ENCODE measurements at places on chromosomes 1 and 21.

DNA sequence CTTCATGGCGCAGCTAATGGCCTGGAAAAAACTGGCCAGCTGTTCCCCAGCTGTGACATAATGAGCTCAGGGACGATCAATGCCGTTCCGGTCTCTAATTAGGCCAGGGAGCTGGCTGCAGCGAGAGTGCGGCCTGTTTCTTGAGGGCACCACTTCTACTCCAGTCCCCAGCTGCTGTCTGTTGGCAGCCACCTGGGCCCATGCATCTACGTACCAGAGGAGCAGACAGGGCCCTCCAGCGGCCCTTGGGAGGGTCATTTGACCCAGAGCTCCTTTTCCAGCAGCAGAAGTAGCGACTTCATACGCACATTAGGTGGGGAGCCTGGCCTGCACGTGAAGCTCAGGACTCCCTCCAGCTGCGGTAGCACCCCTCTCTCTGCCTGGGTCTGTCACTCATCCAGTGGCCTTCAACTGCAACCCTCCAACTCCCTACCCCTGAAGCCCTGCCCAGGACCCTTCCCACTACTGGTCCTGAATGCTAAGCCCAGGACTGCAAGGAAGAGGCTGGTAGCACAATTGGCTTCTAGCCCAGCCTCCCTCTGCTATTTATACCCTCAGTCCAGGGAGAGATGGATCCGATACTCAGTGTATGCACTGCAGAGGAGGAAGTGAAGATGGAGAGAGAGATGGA is 9.1 kb upstream of the GPR61 start:
- no peak for DNase-seq

- peak; percentile 58 for DNase-seq
These were observed 750 bp downstream of the RHOU start for GRCh38 chr1:228735871-228736586.

DNA sequence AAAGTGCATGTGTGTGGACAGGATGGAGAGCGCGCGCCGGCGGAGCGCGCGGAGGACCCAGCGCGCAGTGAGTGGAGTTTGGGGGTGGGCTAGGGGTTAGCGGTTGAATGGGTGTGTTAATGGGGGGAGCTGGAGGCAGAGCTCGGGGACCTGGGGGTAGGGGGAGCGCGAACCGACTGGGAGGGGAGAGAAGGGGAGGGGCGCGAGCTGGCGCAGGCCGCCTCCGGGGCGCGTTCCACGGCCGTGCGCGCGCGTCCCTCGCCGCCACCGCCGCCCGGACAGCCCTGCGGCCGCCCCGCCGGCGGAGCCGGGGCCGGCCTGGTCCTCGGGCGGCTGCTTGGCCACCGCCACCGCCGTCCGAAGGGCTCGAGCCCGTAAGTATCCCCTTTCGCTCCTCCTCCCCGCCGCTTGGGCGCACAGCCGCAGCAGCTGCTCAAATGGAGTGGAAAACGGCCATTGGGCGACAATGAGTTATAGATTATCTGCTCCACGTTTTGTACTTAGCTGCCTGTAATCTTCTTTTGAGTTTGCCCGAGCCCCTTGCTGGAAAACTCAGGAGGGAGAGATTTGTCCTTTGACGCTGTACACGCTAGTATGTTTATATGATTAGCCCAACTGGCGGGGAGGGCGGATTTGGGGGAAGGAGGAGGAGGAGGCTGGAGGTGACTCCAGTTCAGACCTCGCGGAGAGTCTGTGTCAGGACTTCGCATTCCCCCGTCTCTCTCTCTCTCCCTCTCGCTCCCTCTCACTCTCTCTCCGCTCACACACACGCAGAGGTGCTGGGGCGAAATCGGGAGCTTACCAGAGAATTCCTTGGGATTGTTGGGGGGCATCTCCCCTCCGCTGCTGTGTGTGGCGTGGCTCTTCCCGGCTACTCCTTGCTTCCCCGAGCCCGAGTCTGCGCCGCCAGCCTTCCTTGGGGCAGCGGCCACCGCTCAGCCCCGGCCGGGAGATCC is at the start of gene ADGRL2:
Gene ADGRL2, plus strand, starts transcription at position 240 of the 956 bp plus-strand sequence. CDS start 36,051 bp downstream, outside the sequence.
- peak; percentile 68 for DNase-seq

DNA sequence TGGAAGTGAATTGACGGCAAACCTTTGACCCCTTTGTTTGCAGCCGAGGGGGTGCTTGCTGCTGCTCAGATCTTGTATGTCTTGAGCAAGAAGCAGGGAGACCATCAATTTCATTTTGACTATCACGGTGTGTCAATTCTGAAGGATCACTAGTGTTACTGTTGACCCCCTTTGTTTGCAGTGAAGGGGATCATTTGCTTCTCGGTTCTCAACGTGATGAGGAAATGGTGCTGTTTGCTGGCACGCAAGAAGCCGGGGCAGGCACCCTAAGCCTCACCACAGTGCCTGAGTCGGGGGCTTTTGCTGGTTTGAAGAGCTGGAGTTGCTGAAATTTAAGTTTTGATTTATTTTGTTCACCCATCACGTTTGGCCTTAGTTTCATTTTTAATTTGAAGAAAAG is 7.5 kb downstream of the RBM15 start:
- no peak for DNase-seq

- DNase-seq: peak; percentile 62
These were observed 118.0 kb upstream of the IFFO2 start for GRCh38 chr1:19074361-19074901.

GRCh38 chr1:246607462-246607861 is 41.2 kb downstream of the CNST start:
- DNase-seq: no peak

GRCh38 chr1:64006276-64007051 is 197.0 kb upstream of the UBE2U start:
- peak; percentile 68 for DNase-seq

DNA sequence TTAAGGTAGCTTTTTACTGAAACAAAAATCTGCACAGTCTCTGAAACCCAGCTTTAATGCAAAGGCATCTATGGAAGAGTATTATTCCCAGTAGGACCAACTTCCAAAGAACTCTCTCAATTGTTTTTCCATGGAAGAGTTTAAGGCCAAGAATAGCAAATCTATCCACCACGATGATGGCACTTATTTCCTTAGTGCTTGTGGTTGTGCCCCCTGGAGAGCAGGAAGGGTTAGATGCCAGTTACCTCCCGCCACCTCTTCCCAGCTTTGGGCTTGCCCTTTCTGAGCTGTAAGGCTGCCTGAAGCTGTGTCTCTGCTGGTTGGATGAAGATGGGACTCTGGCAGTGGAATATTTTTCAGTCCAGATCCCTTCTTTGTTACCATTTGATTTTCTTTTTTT is 4.8 kb upstream of the ATP1A1 start:
- no peak for DNase-seq

DNA sequence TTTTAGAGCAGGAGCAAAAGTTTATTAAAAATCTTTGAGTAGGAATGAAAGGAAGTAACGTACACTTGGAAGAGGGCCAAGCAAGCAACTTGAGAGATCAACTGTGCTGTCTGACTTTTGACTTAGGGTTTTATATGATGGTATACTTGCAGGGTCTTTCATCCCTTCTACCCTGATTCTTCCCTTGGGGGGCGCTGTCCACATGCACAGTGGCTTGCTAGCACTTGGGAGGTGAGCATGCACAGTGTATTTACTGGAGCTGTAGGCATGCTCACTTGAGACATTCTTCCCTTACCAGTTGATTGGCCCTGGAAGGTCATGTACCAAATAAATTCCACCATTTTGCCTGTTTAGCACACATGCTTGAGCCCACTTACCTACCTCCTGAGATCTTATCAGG is 1001.3 kb upstream of the ADGRL2 start:
- peak; percentile 0 for DNase-seq

GRCh38 chr21:33127154-33127867 is 57.4 kb downstream of the OLIG1 start:
- DNase-seq: peak; percentile 86

GRCh38 chr1:80639777-80640533 is 1160.8 kb upstream of the ADGRL2 start:
- DNase-seq: no peak

- DNase-seq: no peak
These were observed 3.0 kb downstream of the BRDT start for GRCh38 chr1:91952187-91952586.

DNA sequence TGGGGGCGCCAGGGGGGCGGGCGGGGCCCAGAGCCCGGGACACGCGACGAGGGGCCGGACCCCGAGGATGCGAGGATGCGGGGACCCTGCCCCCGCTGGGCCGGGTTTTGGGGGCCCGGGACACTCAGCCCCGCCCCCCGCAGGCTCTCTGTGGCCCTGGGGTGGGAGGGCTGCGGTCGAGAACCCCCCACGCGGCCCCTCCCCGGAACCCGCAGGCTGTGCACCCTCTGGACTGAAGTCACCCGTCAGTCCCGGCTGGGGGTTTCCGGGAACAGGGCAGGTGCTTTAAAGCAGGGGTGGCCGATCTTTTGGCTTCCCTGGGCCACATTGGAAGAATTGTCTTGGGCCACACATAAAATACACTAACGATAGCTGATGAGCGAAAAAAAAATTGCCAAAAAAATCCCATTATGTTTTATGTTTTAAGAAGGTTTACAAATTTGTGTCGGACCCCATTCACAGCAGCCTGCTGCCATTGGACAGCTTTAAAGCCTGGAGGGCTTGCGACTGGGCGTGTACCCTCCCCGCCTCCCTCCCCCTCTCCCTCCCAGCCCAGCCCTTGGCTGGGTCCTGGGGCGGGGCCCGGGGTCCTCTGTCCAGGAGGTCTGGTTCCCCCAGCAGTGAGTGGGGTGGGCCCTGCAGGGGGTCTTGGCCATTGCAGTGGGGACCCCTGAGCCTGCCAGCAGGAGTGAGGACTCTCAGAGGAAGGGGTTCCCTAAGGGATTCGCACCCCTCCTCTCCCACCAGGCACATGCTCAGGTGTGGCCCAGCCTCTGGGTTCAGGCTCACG is 21.6 kb upstream of the C1orf159 start:
- peak; percentile 60 for DNase-seq

- DNase-seq: no peak
These were observed 66.3 kb upstream of the SSX2IP start for GRCh38 chr1:84756455-84757082.

DNA sequence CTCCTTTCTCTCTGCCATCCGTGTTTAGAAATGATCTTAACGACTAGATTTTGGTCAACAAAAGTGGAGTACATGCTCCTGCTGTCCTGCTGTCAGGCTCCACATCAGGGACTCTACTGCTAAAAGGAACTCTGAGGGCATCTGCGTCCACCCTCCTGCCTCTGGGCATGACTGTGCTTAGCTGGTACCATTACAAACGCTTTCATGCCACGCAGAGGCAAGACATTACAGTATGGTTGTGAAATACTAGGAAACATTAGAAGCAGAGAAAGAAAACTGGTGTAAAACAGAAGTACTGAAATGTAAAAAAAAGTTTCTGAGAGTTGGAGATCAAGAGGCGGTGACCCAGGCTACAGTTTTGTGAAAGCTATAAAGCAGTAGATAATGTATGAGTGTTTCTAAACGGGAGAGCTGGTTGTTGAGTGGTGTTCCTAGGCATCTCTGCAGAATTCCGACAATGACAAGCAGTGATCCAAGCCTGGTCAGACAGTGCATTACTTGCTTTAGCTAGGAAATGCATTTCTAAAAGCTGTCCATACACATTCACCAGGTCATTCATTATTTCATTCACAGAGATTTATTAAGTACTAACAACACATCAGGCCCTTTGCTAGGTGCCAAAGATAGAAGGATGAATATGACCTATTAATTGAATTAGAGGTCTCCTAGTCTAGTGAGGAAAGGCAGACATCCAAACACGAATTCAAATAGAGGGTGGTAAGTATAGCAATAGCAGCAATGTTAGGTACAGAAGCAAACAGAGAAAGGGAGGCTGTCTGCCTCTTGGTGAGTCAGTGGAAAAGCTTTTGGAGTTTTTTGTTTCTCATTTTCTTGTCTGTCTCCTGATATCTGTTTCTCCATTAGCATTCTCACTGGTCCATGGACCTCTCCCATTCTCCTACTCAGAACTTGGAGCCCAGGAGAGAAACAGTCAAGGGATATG is 401.9 kb downstream of the LMO4 start:
- no peak for DNase-seq

GRCh38 chr1:216464489-216464888 is 41.2 kb upstream of the USH2A start:
- no peak for DNase-seq

DNA sequence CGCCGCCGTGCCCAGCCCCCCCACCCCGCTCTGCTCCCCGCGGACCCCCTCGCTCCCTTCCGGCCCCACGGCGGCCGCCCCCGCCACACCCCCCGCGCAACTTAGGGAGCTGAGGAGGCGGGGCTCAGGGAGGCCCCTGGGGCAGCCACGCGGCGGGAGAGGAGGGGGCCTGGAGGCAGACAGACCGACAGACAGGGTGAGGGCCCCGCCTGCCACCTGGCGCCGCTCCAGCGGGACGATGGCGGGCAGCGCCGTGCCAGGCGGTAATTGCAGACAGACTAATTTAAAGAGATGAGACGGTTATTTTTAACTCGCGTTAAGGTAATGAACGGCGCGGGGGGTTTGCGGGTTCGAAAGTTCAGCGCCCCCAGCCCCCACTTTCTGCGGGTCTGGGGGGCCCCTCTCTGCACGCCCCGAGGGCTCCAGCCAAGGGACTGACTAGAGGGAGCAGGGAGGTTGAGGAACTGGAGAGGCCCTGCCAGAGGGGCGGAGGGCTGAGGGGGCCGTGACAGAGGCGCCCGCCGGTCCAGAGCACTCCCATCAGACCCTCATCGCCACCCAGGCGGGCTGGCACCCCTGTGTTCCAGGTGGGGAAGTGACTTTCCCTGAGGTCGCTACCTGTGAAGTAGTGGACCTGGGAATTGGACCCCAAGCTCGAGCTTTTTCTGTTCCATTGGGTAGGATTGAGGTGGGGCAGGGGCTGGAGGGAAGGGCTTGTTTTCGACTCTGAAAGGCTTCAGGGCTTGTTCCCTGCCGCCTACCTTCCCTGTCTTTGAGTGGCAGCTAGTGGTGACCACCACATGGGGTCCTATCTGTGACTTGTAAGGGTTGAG is 5.4 kb downstream of the FOXO6 start:
- peak; percentile 61 for DNase-seq

DNA sequence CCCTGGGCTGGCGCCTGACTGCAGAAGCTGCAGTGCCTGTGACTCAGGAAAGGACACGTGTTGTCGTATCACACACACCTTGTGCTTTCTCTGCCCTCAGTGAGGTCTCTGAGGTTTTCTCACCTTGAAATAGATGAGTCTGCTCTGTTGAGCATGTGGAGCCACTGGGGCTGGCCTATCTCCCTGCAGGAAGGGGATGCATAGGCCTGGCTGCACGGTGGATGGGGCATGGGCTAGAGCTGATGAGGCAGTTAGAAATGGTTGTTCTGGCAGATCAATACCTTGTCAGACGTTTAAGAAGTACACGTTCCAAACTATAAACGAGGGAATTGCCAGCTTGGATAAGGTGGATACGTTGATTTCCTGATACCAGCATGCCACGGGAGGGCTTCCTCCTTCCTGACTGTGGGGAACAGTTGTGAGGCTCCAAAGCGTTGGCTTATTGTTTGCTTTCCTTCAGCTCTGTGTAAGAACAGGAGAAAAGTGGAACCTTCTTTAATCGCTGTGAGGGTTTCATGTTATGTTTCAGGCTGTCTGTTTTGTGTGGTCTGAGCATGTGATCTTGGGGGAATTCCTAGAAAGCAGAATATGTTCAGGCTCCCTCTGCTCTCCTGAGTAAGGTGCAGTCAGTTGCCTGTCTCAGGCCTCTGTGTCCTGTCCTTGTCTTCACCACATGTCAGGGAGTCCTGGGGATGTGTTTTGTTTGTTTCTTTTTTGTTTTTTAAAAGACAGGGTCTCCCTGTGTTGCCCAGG is 44.8 kb downstream of the PCNT start:
- DNase-seq: peak; percentile 44

GRCh38 chr1:18537386-18538306 is 56.9 kb downstream of the KLHDC7A start:
- no peak for DNase-seq

Measured in hematopoietic multipotent progenitor cell treated with erythropoietin and hydrocortisone succinate and interleukin-3 and kit ligand, for 4 days (in vitro differentiated cells).